ENCODE measurements at places on chromosomes 5 and 9. TPM values are rescaled to one million over a fixed set of nuclear protein-coding genes. Genes with fewer than 3 reads are reported as not detected.

Gene CDX1
- total RNA-seq = 0.57 TPM

GRCh38 chr9:105818903-105819302, 124.6 kb downstream of the TMEM38B start:
- DNase-seq = no peak

DNA sequence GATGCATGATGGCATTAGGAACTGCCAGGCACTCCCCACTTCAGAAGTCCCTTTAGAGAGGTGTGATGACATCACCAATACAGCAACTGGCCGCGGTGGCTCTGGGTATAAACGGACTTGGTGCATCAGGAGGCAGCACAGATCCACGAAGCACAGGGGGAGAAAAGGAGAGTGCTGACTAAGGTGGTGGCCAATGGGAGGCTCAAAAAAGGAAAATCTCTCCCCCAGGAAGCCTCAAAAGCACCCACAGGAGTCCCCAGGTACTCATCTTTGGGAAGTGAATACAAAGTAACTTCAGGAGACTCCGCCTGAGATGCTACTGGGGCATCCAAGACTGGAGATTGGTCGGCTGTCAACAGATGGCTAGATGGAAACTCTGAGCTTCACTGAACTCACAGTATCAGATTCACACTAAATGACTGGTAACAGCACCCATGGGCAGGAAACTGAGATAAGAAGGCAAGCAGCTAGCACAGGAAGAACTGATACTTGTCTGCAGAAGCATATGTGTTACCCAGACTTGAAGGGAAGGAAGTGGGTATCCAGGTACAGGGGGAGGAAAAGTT, 7.6 kb downstream of the TTC39B start:
- DNase-seq = no peak

- no peak for DNase-seq
Measured at GRCh38 chr9:88742483-88742882, 207.5 kb downstream of the NXNL2 start.

DNA sequence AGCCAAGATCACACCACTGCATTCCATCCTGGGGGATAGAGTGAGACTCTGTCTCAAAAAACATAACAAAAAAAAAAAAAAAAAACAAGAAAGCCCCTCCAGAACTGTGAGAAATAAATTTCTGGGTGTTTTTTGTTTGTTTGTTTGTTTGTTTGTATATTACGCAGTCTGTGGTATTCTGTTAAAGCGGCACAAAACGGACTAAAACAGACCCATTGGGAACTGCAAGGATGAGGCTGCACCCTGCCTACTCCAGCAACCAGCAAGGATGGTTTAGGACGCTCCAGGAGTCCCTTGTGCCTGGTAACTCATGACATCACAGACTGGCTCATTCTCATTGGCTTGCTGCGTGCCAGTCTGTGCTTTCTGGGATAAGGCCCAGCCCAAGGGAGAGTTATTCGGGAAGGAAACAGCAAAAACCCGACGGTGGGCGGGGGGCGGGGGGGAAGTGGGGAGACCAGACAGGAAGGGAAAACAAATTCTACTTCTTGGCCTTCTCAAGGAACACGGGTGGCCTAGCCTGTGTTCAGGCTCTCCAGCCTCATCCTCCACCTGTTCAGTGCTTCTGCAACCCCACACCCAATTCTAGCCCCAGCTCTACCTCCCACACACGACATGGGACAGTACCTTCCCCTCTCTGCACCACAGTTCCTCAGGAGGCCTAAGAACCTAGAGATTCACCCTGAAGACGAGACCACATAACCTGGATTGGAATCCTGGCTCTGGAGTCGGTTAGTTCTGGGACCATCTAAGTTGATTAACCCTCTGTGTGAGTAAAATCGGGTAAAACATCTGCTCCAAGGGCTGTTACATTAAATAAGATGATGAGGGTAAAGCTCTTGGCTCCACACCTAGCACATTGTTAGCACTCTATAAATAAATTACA, 2.8 kb downstream of the CD74 start:
- DNase-seq = no peak

DNA sequence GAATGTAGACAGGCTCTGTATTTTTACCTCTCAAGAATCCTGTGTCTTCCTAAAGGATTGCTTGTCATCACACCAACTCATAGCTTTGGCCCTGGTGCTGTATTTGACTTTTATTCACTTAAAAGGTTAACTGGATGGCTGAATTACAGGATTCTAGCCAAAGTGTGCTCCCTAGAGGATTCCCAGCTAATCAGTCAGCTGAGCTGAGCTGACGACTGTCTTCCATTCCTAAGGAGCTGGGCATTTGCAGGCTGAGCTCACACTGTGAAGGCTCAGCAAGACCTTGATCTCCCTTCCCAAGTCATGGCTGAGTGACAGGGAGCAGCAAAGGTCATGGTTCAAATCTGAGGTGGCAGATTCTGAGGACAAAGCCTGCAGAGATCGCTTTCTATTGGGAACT, 59.0 kb upstream of the PALM2AKAP2 start:
- no peak for DNase-seq

All from chondrocyte (in vitro differentiated cells).